ENCODE measurements at places on chromosomes 4 and X.

DNA sequence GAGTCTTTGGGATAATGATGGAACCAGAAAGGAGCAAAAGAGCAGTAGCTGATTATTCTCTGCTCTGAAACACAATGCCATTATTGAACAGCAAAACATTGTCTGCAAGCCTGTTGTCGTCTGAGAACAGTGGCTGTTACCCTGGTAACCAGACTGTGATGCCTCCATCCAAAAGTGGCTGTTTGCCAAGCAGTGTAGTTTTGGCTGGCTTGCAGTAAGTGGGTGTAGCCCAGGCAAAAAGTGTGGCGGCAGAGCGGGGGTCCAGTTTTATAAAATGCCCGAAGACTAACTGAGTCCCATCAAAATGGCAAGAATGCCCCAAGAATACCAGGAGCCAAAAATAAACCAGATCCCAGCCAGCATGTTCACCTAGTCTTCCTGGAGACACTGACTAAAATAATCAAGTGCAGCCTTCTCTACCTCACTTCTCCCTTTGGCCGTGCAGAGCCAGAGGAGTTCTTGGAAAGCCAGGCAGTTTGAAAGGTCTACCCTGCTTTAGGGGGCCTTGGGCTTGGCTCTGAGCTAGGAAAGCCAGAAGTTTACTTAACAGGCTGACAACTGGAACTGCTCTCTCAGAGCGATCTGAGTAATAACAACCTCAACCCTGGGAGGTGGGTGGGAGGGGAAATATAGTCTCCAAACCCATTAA is 2.6 kb downstream of the PLP1 start:
- no peak for DNase-seq

DNA sequence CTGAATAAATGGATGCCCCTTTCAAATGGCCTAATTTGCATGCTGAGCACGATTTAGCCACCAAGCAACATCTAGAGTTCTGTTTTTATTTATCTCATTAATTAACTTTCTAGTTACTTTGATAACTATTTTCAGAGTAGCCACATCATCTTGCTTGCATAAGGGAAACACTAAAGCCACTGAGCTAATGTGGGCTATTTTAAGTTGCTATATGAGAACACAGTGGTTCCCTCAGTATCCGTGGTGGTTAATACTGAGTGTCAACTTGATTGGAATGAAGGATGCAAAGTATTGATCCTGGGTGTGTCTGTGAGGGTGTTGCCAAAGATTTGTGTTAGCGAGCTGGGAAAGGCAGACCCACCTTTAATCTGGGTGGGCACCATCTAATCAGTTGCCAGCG is 25.4 kb upstream of the HPSE start:
- DNase-seq, result no peak

DNA sequence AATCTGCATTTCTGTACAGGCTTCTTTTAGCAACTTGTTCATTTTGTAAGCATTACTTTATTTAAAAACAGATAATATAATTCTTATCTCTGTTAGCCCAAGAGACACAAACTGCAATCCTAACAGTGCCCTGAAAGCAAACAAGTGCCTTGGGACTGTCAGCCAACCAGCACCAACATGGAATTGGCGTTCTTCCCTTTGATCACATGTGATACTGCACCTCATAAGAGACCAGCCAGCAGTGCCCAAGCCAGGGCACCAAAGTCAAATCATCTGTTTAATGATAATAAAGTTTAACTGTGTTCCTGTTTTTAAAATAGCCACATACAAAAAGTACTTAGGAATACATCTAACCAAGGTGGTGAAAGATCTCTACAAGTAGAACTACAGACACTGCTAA is 223.2 kb downstream of the PRDM5 start:
- no peak for DNase-seq

DNA sequence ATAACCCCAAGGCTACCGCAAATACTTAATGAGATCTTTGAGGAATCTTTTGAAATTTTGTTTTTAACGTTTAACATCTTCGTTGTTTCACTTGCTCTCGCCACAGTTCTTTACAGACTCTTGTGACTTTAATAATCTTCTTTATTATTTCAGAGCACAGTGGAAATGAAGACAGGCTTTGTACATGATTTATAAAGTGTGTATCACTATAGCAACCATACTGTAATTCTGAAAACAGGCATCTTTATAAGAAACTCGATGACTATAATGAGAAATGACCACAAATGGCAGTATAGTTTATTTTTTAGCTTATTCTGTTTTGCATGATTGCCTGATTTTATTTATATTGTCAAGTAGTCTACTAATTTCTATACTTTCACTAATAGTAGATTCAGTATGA is 224.4 kb upstream of the GALNTL6 start:
- no peak for DNase-seq

Measured in Caki2 (cell line).